PC-9 (cell line): ENCODE measurements at places on chromosomes 7 and 10. TPM values are rescaled to one million over a fixed set of nuclear protein-coding genes. Genes with fewer than 3 reads are reported as not detected.

- no peak overlapping the region for H3K4me3 ChIP-seq
- no peaks in the 10 kb centered on the region; the same call in 1 of the 2 replicates for H3K4me1 ChIP-seq
- no peak overlapping the region for H3K27ac ChIP-seq
- no peaks in the 10 kb centered on the region for H3K36me3 ChIP-seq
- no peak for DNase-seq
- no peaks in the 10 kb centered on the region for H3K27me3 ChIP-seq
Observed at GRCh38 chr10:97550336-97551149, 22.0 kb upstream of the ANKRD2 start.

DNA sequence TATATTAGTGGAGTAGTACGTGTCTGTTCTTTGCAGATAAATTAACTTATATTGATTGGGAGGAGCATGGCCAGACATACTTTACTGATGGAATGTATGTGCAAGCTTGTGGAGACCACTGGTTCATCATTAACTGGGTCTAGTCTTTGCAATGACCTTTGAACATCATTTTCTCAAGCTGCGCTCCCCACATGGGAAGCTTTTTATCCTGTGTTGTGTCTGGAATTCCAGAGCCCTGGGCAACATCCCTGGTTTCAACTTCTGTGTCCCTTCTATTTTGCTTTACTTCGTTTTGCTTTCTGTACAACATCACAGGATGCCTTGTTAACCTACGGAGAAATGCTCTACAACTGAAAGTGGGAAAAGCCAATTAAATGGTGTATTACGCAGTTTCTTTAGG lies 38.3 kb downstream of the MACROH2A2 start:
- H3K27ac ChIP-seq = no peak overlapping the region
- H3K27me3 ChIP-seq = 0 out of 2 replicates have a peak, but pooled peaks cover 3% of the 10 kb centered on the region
- DNase-seq = no peak
- H3K36me3 ChIP-seq = no peaks in the 10 kb centered on the region
- H3K4me1 ChIP-seq = no peaks in the 10 kb centered on the region
- H3K4me3 ChIP-seq = no peak overlapping the region

Gene ATOH7
- total RNA-seq = not detected in 2 replicates

Gene HABP2
- total RNA-seq = not detected in 2 replicates
